Stimulated activated CD8-positive, alpha-beta memory T cell treated with anti-CD3 and anti-CD28 coated beads, Interleukin-15, amount 100 ng/mL, for 24 hours (primary cell): ENCODE measurements at places on chromosomes 7 and 10.

DNA sequence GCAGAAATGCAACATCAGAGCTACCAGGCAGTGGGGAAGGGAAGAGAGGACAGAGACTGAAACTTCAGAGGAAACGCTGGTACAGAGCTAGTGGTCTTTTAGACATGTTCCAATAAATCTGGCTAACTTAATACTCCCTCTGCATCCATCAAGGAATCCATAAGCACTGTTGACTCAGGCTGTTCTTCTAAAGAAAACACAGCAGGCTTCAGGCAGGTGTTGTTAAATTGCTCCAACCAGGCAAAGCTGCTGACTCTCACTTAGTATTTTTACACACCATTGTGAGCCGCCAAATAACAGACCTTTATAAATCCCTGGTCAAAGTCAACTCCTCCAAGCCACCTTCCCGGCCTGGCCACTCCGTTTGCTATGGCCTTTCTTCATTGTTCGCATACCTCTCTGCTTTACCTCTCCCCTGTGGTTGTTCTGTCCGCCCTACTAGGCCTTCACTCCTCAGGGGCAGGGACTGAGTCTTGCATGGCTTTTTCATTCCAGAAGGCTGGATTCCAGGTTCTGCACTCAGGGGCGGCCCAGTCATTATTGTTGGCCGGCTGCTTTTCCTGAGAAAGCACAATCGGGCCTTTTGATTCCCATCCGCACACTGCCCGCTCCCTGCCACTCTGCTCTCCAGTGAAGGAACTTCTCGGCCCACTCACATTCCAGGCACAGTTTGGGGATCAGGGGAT, 18.4 kb downstream of the CREB3L2 start:
- DNase-seq = no peak

- no peak for DNase-seq
These were observed 571.0 kb downstream of the SH2D4B start for GRCh38 chr10:81108516-81109199.

DNA sequence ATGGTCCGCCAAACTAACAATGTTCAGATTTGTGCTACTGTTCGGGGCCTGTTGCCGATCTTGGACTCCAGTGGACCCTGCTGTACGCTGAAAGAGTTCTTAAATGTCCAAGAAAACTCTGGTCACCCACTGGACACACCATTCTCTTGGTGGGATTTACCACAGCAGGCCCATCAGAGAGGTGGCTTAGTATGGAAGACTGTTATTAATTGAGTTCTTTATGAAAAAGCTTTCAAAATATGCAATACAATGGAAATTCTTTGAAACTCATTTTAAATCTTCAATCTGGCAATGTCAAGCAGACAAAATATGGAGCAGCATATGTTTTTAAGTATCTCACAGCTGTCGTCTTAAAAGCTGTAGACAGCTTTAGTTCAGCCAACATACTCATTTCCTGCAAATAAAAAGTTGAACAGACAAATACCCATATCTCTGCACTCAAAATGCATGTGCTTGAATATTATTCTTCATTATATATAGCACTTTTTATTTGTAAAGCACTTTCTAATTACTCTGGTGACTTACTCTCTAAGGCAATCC, 37.4 kb upstream of the GRM8 start:
- no peak for DNase-seq

- DNase-seq = no peak
These were observed 1.8 kb downstream of the GNAI1 start for GRCh38 chr7:80136261-80137055.

GRCh38 chr10:69242852-69243212, 22.7 kb downstream of the HKDC1 start:
- DNase-seq = no peak

DNA sequence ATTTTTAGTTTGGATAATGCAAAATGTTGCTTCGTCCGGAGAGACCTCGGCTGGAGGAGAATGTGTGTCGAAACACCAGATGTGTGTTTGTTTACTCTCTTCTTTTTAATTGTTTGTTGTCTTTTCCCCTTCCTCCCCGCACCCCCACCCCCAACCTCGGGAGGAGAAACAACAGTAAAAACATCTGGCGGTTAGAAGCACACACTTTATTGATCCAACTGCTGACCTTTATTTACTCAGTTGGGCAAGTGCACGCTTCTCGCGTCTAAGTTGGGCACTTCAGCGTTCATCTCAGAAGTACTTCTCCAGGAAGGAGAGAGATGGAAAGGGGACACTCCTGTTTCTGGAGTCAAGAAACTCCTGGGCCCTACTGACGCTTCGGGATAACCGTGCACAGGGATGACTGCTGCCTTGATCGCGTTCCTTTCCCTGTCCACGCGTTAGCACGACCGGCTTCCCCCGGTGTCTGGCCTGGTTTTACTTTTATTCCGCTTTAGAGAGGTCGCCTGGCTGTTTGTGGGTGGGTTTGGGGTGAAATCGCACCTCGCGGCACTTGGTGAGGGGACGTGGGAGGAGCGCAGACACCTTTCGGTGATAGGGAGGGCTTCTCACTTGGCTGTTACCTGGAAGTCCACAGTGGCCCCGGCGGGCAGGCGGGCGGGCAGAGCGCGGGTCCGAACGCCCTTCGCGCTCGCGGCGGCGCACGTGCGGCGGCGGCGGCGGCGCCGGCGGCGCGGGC, 168.3 kb upstream of the PPP1R3A start:
- DNase-seq = no peak

DNA sequence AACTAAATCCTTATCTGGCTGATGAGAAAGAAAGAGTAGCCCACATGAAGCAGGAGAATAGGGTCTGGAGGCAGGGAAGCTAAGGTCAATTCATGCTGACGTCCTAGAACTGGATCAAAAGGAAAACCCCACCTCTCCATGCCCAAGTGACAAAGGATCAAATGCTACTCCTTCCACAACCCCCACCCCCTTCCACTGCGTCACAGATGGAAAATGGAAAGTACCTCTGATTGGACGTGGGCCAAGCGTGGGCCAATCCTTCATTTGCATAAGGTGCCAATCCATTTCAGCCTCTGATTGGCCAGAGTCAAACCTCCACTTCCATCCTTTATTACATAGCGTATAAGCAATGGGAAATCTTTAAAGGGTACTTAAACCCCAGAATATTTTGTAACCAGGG, 431.3 kb upstream of the ETV1 start:
- no peak for DNase-seq

GRCh38 chr7:96299496-96299895, 22.4 kb downstream of the SLC25A13 start:
- no peak for DNase-seq

GRCh38 chr7:69633122-69633831, 35.0 kb downstream of the AUTS2 start:
- no peak for DNase-seq

DNA sequence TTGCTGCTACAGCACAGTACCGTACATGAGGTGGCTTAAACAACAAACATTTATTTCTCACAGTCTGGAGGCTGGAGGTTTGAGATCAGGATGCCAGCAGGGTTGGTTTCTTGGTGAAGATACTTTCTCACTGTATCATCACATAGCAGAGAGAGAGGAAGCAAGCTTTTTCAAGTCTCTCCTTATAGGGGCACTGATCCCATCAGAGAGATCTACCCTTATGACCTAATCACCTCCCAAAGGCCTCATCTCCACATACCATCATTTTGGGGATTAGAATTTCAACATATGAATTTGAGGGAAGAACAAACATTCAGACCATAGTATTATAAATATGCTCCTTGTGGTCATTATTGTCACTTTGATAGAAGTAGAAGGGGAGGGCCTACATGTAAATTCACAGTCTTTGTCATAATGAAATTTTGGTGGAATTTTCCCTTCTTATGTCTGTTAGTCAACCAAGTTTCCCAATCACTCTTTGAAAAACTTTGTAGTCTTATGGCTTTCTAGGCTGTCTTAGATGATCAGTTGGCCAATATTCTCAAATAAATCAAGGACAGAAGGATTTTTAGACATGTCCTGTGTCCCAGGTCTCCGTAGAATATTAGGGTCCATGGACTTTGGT, 606.2 kb downstream of the LRMDA start:
- no peak for DNase-seq

DNA sequence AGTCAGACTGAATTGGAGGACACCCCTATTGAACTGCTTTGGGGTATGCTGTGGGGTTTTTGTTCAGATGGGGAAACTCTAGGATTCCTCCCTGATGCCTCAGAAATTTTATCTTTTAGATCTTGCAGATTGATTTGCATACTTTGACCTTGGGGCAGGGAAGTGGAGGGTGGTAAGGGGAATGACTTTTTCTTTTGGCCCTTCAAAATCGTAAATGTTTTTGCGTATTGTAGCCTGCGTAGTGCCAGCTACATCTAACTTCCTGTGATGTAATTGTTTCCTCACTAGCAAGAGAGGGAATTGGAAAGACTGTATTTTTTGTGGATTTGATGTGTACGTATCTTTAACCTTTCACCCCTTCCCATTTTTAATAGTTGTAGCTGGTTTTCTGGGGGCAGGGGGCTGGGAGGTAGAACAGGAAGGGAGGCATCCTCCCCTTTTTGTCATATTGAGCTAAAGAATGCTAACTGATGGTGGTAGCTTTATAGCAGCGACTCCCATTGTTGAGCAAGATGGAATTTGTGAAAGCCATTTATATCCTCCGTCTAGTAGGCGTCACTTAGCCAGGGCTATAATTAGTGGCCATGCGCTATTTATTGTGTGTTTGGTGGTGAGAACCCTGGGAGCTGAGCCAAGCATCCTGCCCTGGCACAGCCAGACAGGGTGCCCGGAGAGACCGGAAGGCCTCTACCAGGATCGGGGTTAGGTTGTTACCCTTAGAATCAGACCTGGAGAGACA, 11.3 kb downstream of the DUSP5 start:
- DNase-seq = no peak
